ENCODE measurements at places on chromosomes 6 and 20.

GRCh38 chr6:6287415-6287814 lies 33.0 kb downstream of the F13A1 start:
- no peak for DNase-seq

GRCh38 chr6:13256266-13257001 lies 71.9 kb downstream of the TBC1D7 start:
- no peak for DNase-seq

DNA sequence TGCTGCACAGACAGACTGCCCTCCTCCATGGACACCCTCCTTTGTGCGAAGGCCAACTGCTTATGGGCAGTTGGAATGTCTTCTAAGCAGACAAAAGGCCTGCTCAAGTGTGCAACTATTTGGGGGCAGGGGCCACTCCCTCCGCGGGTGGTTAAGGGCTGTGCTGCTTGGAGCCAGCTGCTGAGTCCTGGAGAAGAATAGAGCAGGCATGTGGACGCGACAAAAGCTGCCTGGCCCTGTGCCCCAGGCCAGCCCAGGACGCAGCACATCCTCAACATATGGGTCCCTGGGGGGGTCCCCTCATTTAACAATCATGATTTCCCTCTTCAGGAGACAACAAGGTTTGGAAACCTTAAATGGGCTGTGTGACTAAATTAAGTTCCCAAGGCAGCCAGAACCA lies 45.5 kb upstream of the ENTPD6 start:
- DNase-seq = no peak

DNA sequence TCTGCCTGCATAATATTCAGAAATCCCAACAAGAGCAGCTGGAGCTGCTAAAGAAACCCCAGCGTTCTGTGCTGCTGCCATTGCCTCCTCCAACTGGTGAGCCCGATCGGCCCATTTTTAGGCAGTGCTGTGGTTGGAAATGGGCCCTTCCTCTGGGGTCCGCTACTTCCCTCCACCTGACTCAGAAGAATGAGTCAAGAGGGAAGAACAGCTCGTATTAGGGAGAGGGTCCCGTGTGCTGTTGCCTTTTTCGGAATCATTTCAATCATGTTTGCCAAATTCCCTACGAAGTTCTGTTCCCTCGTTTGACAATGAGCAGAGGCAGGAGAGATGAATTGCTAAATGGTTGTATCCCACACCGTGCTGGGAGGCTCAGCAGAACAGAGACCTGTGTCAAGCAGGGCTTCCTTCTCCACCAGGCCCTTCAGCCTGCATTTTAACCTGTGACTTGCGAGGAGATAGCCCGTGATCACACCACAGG lies 38.4 kb downstream of the THBS2 start:
- no peak for DNase-seq

GRCh38 chr6:36519352-36519751 lies 27.9 kb downstream of the STK38 start:
- no peak for DNase-seq

DNA sequence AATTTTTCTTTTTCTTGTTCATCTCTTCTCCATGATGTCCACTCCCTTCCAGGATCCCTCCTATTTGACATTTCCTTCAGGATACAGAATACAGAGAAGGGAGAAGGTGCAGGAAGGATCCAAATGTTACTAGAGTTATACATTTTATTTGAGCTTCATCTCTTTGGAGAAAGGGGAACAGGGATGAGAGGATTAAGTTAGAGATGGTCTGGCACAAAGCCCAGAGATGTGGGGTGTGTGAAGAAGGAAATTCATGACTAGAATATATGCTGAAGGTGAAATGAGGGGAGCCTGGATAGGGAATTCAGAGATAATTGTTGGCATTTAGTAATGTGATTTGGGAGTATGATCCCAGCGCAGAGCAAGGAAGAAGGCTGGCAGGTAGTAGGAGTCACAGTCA lies 22.5 kb upstream of the SRPK1 start:
- no peak for DNase-seq

GRCh38 chr6:49468042-49468441 lies 4.9 kb downstream of the CENPQ start:
- DNase-seq = no peak

- DNase-seq = no peak
These were observed 44.5 kb upstream of the CLDN20 start for GRCh38 chr6:155219299-155219698.

GRCh38 chr6:21309807-21310221 lies 283.7 kb upstream of the SOX4 start:
- DNase-seq = no peak

DNA sequence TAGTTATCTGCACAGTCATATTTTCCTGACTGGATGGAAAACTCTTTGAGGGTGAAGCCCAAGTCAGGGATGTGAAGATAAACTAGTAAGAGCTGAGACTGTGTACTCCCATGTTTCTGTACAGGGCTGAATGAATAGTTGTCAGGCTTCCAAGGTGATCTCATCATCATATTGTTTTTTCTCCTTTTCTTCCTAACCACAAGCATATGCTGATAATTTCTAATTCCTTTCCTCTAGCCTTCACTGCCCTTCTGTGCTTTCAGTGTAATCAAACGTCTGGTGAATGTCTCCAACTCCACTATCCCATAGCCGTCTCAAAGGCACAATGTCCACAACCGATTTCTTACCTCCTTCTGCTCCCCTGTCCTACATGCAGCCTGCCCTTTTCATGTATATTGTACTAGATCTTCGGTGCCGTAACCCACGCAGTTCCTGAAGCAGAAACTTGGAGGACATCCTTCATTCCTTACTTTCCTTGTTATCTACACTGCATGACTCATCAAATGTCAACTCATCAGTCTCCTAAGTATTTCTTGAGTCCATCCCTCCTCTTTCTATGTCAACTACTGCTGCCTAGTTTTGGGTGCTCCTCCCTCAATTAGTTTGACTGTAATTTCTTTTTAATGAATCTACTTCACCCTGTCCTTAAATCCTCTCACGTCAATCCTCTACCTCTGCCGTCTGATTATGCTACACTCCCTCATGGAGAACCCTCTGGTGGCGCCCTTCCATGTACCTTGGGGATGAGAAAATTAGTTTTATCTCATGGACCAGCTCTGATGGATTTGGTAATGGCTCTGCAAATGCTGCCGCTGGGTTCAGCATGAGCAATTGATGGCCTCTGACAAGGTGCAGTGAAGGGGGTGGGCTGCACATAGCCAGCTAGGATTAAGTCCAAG lies 21.9 kb downstream of the NCOA7 start:
- no peak for DNase-seq

DNA sequence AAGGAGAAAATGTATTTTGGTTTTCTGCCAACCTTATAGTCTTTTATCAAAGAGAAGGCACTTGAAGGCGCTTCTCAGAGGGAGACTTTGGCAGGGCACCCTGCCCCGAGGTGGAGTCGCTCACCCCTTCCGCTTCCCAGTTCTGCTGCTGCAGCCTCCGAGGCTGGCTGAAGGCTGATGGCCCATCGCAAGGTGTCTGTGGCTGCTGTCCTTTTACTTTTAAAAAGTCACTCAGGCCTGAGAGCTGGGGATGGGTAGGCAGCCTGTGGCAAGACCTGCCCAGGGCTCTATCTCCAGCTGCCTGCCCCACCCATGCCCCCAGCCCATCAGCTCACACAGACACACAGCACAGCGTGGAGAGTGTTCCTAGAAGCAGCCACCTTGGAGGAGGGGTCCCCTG lies 206.6 kb upstream of the CST7 start:
- no peak for DNase-seq

GRCh38 chr6:40668203-40668602 lies 81.0 kb upstream of the LRFN2 start:
- no peak for DNase-seq

GRCh38 chr6:87718662-87719433 lies 16.8 kb upstream of the AKIRIN2 start:
- DNase-seq = no peak

- no peak for DNase-seq
These were observed 182.9 kb upstream of the CST7 start for GRCh38 chr20:24766143-24766527.

- no peak for DNase-seq
These were observed 73.9 kb downstream of the PLG start for GRCh38 chr6:160775792-160776580.

- no peak for DNase-seq
These were observed 3.9 kb downstream of the SRC start for GRCh38 chr20:37349517-37350491.

- no peak for DNase-seq
These were observed 40.4 kb downstream of the FAM8A1 start for GRCh38 chr6:17640477-17640917.

DNA sequence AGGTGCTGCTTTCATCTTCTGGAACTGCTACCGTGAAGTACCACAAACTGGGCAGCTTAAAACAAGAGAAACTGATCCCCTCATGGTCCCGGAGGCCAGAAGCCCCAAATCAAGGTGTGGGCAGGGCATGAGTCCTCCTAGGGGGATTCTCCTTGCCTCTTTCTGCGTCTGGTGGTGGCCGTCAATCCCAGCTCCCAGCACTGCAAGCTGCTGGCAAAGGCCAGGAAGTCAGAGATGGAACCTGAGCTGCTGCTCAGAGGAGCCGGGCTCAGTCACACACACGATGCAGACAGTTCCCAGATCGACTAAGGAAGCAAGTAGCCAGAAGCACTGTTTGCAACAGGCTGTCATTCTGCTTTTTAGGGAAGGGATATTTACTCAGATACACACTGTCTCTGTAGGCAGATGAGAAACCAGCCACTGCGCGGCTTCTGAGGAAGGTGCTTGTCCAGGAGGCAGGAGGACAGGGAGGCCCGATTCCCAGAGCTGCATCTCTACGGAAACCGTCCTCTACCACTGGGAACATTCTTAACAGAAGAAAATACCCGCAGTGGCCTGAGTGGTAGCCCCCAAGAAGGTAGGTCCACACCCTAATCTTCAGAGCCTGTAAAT lies 15.5 kb downstream of the BHLHE23 start:
- no peak for DNase-seq

DNA sequence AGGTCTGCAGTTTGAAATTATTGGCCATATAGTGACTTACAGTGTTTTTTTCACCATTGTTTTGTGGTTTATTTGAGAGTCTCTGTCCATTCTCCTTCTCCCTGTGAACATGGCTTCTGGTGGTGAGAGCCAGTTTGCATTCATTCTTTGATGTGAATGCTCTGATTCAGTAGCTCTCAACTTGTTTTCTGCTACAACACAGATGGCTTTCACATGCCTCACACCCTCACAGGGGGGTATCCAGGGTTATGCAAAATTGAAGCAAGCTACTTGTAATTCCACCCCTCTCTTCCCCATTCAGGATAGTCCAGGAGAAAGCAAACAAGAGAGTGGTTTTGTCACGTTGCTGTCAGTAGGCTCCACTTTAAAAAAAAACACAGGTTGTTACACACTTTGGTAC lies 55.6 kb downstream of the SLX4IP start:
- no peak for DNase-seq

GRCh38 chr6:90715093-90715655 lies 128.3 kb upstream of the MAP3K7 start:
- DNase-seq = no peak

GRCh38 chr6:17962436-17963031 lies 24.9 kb downstream of the KIF13A start:
- no peak for DNase-seq

- DNase-seq = no peak
These were observed 44.9 kb upstream of the SUPT3H start for GRCh38 chr6:45422503-45423110.

GRCh38 chr6:135535989-135536414 lies 38.5 kb upstream of the AHI1 start:
- peak; percentile 10 for DNase-seq

DNA sequence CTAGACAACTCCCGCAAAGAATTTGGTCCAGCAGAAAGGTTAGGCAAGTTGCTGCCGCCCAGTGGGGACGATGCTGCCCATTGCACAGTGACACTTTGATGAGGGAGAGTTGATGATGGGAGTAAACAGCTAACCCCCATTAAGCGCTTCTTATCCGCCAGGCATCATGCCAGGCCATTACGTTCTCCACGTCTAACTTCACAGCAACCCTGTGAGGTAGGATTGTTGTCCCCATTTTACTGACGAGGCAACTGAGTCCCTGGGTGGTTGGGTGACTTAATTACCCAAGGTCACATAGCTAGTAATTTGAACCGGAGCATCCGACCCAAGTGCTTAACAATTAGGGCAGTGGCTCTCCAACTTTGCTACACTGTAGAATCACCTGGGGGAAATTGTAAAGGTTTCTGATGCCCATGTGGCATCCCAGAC lies 738 bp downstream of the RALGAPB start:
- no peak for DNase-seq

DNA sequence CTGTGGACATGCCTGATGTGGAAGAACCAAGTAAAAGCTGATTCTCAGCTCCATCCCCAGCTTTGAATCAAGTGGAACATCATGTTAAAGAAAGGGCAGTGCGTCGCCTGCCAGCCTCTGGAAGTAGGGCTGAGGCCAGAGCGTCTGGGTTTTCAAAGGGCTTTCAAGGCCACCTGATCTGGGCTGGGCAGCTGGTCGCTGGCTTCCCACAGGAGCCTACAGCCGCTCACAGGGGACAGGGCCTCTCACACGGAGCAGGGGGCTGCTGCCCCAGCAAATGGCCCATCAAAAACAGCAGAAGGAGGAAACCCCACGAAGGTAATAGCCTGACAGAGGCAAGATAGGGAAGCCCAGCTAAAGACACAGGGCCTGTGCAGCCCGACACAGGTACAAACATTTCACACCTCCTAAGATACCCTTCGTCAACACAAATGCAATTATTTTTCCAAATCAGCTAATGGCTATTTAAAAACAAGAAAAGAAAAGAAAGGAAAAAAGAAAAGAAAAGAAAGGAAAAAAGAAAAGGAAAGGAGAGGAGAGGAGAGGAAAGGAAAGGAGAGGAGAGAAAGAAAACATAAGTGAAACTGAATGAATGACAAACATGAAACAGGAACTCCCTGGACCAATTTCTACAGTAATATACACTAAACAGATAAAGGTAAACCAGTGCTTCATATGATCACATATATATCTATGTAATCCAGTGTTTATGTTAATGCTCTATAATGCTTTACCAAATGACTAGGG lies 24.8 kb downstream of the RRBP1 start:
- no peak for DNase-seq

DNA sequence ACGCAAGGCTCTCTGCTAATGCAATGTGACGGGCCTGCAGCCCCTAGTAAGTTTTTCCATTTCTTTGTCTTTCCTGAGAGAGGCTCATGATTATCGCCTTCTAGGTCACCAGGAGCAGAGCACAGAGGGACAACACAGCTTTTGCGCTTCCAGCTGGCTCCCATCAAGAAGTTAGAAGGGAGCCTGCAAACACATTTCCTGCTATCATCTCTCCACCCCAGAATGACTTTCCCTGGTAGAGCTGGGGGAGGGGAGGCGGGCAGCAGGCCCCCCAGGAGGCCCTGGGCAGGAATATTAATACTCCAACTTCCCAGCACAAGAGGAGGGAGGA lies 35.7 kb upstream of the CCDC167 start:
- no peak for DNase-seq

GRCh38 chr6:167508919-167509852 lies 184.3 kb downstream of the TTLL2 start:
- DNase-seq = no peak

- DNase-seq = no peak
These were observed 149.7 kb downstream of the PRL start for GRCh38 chr6:22146931-22147701.
